ENCODE measurements at places on chromosomes 16 and 17. TPM values are rescaled to one million over a fixed set of nuclear protein-coding genes. Genes with fewer than 3 reads are reported as not detected.

Gene RPS6KB1
- 16.0 TPM for polyA plus RNA-seq

Gene PGS1
- polyA plus RNA-seq, result 22.4 TPM

Gene KCNH6
- not detected for polyA plus RNA-seq

DNA sequence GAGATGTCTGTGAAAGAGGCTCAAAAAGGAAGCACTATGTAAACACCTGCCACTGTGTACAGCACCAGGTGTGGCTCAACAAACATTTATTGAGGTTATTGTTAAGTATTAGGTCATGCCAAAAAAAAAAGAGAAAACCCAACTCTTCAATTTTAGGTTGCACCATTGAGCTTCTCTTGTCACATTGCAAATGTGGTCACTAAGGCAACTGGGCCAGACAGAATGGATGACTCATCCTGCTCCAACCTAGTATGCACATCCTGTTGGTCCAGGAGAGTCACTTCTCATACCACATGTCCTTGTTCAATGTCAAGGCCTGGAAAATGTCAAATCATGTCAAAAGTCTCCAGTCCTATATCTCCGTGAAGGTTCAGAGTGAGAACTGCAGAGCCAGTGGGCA is 25.0 kb downstream of the HOXB1 start:
- DNase-seq, result peak; percentile 72

DNA sequence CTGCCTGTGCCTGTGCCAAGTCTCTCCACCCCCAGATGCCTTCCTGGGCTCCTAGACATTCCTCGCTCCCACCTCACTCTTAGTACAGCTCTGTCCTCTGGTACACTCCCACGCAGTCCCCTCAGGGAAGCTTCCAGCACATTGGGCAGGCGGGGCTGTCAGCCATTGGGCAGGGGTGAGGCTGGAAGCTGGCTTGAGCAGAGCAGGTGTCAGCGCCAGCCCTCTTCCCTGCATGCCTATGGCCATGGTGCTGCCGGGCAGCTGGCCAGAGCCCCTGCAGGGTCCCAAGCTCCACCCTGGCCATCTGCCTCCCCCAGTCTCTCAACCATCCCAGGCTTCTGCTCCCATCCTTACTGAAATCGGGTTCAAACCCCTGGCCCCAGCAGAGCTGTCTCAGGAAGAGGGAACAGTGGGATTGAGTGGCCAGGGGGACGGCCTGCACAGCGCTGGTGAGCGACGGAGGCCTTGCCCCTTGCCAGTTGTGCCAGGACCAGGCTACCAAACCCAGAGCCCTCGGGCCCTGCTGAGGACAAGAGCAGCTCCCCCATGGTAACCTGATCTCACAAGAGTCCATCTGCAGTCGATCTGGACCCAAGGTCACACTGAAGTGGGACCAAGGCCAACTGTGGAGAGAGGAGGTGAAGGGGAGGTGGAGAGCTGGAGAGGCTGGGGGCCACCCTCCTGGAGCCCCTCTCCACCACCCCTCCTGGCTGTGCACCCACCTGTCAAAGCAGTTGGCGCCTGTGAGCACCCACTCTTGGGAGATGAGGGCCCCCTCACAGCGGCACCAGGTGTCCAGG is 2.4 kb upstream of the B9D1 start:
- DNase-seq, result no peak

DNA sequence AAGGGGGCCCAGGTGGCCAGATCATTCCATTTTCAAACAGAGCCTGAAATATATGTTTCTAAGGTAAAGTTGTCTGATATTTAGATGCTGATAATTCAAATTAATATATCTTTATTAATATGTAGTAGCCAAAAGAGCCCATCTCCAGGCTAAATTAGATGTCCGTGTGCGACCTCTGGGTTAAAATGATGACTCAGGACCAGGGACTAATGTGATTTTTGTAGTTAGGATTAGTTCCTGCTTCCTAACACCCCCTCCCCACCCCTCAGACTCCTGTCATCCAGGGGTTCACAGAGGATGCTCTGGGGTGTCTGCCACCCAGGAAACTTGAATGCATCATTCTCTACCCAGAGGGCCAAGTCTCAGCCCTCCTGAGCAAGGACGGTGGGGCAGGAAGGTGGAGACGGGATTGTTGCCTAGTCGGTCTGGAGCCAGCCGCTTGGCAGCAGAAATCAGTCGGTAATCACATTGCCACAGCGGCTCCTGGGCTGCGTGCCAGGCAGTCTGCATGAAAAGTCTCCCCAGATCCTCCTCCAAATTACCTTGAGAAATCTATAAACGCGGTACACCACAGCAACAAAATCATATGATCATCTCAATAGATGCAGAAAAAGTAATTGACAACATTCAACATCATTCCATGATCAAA is 29.8 kb downstream of the CNGB1 start:
- peak; percentile 14 for DNase-seq

- DNase-seq, result no peak
Measured at GRCh38 chr17:36544044-36544306, 744 bp upstream of the GGNBP2 start.

GRCh38 chr16:70687671-70688245 is 1.9 kb upstream of the MTSS2 start:
- DNase-seq, result no peak

GRCh38 chr17:78248051-78248914 is 16.9 kb downstream of the TMEM235 start:
- DNase-seq, result no peak

GRCh38 chr16:13139661-13140241 is 238.4 kb downstream of the SHISA9 start:
- no peak for DNase-seq

DNA sequence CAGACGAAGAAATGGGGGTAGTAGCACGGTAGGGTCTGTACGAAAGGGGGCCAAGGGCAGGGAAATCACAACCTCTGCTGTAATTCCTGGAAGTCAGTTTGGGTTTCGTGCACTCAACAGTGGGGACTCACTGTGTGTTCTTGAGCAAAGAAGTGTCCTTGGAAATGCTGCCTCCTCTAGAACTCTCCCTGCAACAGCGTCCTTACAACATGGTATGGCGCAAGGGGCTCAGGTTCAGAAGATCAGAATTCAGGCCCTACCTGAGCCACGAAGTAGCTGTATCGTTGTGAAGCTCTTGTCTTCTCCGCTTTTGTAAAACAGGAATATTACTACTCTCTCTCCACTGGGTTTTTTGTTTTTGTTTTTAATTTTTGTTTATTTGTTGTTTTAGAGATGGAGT is 106.2 kb upstream of the CLEC3A start:
- DNase-seq, result no peak

Measured in fibroblast of lung (primary cell).